ENCODE measurements at places on chromosomes 16 and 17.

DNA sequence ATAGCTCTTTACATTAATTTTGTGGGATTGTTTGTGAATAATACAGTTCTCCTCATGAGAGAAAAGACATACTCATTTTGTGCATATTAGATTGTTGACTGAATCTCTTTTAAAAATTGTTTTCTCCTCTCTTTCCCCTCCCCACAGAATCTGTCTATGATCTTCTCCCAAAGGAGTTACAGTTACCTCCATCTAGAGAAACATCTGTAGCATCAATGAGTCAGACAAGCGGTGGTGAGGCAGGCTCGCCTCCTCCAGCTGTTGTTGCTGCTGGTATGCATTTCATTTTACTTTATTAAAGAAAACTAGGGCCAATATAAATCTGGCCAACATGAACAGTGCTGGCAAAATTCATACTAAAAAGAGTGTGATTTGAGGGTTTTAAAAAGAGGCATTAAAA lies 60.5 kb downstream of the NFAT5 start:
- DNase-seq, result no peak

DNA sequence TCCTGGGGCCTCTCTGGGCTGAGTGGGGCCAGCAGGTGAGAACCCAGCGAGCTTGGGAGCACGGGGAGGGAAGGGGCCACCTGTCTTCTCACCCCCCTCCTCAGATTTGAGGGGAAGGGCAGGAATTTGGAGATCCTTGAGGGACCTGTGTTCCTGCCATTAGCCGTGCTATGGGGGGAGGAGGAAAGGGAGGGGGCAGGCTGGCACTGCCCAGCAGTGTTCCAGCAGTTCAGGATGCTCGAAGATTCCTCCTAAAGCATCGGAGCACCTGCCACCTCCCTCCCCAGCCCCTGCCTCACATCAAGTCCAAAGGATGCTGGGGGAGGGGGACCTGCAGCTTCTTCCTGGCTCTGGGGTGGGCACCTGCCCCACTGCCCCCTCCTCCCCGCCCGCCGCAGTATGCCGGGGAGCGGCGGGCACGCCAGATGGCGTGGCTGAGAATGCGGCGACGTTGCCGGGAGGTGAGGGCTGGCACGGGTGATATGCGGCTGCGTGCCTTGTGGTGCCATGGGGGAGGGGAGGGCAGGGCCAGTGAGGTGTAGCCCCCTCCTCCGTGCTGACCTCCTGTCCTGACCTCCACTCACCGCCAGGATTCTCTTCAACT lies 4.7 kb upstream of the NEUROD2 start:
- no peak for DNase-seq

DNA sequence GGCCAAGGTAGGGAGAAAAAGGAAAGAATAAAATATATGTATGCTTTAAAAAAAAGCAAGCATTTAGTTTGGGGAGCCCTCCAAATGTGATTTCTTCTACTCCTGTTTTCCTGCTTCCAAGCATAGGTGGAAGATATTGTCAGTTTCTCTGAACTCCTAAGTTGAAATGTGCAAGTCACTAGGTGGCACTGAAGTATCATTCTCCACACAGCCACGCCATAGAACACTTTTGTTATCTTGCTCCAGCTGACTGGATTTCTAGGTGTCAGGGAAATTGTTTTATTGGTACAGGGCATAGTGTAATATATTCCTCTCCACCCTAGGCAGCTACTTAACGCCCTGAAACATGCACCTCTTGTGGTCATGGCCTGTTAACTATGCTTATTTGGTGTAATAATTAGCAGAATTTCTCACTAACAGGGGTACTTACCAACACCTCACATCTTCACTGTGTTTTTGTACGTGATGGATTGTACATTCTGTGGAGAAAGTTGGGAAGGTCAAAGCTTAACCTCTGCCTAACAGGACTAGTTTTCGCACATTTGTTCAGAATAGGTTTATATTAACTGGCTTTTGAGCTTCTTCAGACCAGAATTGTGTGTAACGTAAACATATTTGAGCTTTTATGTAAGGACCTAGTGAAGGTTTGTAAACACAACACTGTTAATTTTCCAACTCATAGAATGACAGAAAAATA lies 69.3 kb downstream of the FTO start:
- peak; percentile 52 for DNase-seq

GRCh38 chr17:49993423-49994060 lies 1.5 kb downstream of the DLX3 start:
- no peak for DNase-seq

- DNase-seq, result no peak
Measured at GRCh38 chr16:4537376-4538343, 913 bp downstream of the CDIP1 start.

GRCh38 chr17:80086081-80086480 lies 15.3 kb upstream of the GAA start:
- no peak for DNase-seq

- no peak for DNase-seq
Measured at GRCh38 chr17:29789196-29790170, 140.5 kb downstream of the SSH2 start.

All from globus pallidus (tissue), 1 donor.